Fibroblast of skin of right quadriceps (primary cell): ENCODE measurements at places on chromosomes 2 and 18.

- no peak for DNase-seq
Observed at GRCh38 chr18:62777814-62778213, 62.5 kb downstream of the PHLPP1 start.

GRCh38 chr2:205650931-205651330 is 31.4 kb upstream of the NRP2 start:
- DNase-seq = no peak

- DNase-seq = peak; percentile 11
Observed at GRCh38 chr2:78418021-78418420, 607.5 kb upstream of the REG3G start.

GRCh38 chr2:156329031-156329926 is 3.2 kb downstream of the NR4A2 start:
- DNase-seq = no peak

DNA sequence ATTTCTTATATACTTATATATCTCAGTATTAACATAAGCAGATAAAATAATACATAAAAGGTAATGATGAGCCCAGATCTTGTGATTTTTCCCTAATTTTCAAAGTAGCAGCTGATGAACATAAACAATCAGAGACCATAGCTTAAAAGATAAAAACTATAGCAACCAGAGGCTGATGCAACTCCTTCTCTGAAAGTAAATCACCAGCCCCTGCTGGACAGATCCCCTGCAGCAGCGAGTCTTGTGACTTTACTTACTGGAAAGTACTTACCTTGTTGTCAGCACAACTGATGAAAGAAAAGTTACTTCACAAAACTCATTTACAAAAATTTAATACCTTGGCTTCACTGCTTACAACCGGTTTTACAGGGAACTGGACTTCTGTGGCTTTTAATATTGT is 67.3 kb downstream of the GORASP2 start:
- no peak for DNase-seq
